Fibroblast of villous mesenchyme (primary cell): ENCODE measurements at places on chromosomes 4 and X. TPM values are rescaled to one million over a fixed set of nuclear protein-coding genes. Genes with fewer than 3 reads are reported as not detected.
A peak's percentile ranks its signal among the peaks of the same experiment; 100 is the strongest.

The TRMT10A gene
- total RNA-seq, result 4.5 and 5.6 TPM in 2 replicates

The MAPK10 gene
- 4.8 and 12.1 TPM in 2 replicates for total RNA-seq

The MAML3 gene
- 4.2 and 6.5 TPM in 2 replicates for total RNA-seq

The MAGEA9B gene
- total RNA-seq, result under 0.01 TPM in 1 of 2 replicates, not detected in the other

The SSX4B gene
- not detected in 2 replicates for total RNA-seq

The REELD1 gene
- not detected in 2 replicates for total RNA-seq

The LNX1 gene
- total RNA-seq, result 0.43 and 1.3 TPM in 2 replicates

The TMEM47 gene
- total RNA-seq, result 32.2 and 62.6 TPM in 2 replicates

The ETNPPL gene
- total RNA-seq, result not detected in 2 replicates

- no peak for DNase-seq
These were observed 1592.7 kb downstream of the TECRL start for GRCh38 chr4:62816566-62816965.

DNA sequence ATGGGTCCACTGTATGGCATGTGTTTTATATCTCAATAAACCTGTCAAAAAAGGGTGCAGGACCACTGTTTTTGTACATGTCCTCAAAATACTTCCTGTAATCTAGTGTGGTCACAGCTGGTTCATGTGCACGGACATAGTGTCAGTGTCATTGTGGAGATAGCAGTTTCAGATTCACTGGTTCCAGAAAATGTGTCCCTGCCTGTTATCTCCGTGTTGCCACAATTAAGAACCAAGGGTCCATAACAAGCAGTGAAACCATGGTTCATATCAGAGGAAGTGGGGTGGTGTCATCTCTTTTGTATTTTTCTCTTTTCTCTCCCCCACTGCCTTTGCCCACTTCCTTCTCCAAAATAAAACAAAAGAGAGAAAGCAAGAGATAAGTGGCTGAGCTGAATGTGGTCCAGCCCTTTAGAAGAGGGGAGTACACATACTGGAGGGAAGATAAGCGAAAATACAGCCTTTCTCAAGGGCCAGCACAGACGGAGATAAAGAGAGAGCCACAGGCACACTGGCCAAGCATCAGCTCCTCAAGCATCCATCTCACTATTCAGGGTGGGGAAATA, 51.2 kb downstream of the TBL1X start:
- peak; percentile 53 for DNase-seq

GRCh38 chrX:2767631-2768455, 16.0 kb downstream of the XG start:
- DNase-seq, result peak; percentile 89

- no peak for DNase-seq
These were observed 125.1 kb downstream of the NSUN7 start for GRCh38 chr4:40874901-40875300.

DNA sequence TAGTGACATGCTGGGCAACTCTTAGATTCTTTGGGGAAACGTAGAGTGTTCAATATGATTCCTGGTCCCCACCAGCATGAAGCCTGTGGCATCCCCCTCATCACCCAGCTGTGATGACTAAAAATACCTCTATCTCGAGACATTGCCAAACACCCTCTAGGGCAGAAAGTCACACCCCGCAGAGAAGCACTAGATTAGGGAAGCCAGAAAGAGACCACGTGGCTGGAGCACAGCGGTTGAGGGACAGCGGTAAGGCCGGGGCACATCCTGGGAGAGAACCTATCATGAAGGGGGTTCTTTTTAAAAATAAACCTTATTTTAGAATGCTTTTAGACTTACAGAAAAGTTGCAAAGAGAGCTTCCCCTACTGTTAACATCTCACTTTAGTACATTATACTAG, 11.0 kb downstream of the FAT1 start:
- no peak for DNase-seq

DNA sequence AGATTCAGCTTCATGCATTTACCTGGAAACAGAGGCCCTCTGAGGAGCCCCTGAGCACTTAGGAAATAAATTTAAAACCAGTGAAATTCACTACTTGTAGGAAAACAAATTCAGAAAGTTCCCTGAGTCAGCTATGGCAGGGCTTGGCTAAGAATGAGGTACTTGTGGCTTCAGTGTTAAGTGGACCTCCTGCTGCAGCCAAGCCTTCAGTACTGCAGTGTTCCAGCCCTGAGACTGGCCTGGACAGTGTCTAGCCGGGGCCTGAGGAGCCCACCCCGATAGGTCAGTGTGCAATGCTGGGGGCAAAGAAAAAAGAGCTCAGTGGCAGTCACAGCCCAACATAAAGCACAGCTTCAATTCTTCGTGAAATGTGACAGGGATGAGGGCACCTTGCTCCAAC, 41.9 kb downstream of the F11 start:
- no peak for DNase-seq

GRCh38 chr4:79413032-79413885, 5.2 kb upstream of the GK2 start:
- DNase-seq, result no peak

DNA sequence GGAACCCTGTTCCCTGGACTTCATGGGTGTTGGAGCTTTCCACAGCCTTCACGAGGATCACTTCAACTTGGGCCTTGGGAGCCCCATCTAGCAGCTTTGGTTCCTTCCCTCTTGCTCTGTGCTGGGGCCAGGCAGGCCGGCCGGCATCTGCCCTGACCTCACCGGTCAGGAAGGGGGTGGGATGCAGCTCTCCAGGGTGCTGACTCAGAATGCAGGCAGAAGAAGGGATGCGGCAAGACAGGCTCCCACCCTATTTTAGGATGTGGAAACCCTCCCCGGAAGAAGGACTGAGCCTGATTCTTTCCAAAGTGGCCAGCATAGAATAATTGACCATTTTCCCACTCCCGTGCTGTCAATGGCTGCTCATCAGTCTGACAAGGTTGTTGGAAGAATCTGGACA, 47.1 kb downstream of the FHDC1 start:
- DNase-seq, result peak; percentile 4

DNA sequence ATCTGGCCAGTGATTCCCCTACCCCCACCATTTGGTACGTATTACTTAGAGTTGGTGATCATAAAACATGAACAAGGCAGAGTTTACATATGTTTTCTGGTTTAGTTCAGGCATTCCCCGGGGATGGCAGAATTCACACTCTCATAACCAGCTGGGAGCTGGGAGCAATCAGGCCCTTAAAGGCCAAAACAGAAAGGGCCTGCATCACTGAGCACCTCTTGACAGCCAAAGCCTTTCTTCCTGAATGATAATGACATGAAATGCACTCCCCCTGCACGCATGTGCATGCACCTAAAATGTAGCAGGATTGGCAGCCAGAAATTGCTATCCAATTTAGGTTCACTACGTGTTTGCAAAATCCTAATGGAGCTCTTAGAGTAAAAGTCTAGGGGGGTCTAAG, 235.4 kb downstream of the GPC3 start:
- no peak for DNase-seq

DNA sequence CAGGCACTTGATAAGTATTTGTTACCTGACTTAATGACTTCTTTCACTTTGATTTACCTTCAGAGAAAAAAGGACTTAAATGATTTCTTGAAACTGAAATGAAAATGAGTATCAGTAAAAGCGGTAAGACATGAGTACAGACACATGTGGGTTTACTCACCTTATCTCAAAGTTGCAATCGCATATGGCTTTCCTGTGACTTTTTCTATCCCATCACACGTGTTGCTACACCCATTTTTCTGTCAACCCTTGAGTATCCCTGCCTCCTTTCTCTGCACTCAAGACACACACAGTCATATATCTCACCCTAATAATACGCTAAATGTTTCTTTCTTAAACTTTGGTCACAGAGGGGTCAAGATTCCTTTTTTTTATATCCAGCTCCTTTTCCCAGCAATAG, 11.0 kb upstream of the ARHGEF38 start:
- no peak for DNase-seq

GRCh38 chr4:15106399-15106798, 104.1 kb downstream of the CPEB2 start:
- DNase-seq, result peak; percentile 31

DNA sequence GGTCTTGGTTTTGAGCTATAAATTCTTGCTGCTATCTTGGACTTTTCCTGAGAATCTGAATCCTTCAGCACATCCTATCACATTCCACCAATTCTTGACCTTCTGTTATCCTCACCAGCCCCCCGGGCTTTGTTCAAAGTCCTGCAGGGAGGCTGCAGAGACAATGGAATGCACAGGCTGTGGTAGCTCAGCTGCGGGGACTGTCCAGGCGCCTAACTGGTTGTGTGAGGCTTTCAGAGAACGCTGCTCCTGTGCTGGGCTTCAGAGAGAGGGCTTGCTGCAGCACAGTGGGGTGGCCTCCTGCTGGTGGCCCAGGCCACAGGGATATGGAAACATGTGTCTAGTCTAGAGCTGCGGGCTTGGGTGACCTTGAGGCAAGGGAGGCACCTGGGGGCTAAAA, 196.3 kb upstream of the GATB start:
- no peak for DNase-seq

DNA sequence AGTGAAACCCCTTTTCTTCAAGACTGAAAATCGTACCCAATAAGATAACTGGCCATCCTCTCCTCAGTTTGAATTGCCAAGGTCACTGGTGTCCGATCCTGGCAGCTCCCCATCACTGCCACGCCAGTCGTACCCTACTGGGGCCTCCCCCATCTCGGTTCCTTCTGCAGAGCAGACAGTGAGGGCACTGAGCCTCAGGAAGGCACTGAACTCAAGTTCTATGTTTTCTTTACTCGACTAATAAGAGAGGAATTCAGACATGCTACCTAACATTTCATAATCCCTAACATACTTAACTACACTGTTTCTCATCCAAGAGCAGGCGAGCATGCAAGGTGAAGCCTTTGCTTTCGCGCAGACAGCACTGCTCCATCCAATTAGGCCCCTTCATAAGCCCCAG, 23.4 kb downstream of the ZFYVE28 start:
- DNase-seq, result no peak

GRCh38 chr4:40550948-40551462, 78.7 kb downstream of the RBM47 start:
- peak; percentile 86 for DNase-seq

- DNase-seq, result no peak
These were observed 85.8 kb upstream of the RPS6KA3 start for GRCh38 chrX:20352504-20352903.

GRCh38 chr4:16140879-16141249, 57.0 kb upstream of the PROM1 start:
- peak; percentile 90 for DNase-seq

DNA sequence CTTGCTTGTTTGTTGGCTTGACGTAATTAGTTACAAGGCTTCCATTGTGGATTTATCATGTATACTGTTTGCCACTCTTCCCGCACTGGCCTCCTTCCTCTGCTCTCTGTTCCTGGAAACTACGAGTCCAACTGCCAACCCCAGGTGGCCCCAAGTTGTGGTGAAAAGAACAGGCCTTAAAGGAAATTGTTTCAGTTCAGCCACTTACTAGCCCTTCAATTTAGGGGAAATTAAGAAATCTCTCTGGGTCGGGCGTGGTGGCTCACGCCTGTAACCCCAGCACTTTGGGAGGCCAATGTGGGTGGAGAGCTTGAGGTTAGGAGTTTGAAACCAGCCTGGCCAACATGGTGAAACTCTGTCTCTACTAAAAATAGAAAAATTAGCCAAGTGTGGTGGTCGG, 28.0 kb downstream of the RBM47 start:
- DNase-seq, result no peak

DNA sequence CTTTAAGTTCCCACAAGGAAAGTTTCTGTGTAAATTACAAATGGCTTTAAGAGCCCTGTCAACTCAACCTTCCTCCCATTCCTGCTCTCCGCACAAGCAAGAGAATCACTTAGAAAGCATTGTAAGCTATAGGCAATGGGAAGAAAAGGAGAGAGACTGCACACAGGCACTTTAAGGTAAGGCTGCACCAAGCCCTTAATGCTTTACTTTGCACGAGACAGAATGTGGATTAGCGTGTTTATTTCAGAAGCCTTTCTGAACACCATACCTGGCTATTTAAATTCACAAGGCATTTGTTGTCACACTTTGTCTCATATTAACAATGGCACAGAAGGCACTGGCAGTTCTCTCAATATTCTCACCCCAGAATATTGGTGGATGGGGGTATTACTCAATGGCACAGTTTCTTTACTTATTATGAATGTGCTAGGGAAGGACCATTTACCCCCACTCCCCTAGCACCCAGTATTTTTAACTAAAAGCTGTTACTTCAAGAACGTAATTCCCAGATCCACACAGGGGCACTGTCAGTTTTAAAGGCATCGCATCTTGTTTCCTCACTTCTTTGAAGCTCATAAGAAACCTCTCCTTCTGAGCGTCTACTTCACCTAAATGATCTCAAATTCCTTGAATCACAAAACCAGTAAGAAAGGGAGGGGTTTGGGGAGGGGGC, 150.0 kb downstream of the MAML3 start:
- no peak for DNase-seq

GRCh38 chr4:61094854-61095598, 105.1 kb upstream of the ADGRL3 start:
- no peak for DNase-seq

DNA sequence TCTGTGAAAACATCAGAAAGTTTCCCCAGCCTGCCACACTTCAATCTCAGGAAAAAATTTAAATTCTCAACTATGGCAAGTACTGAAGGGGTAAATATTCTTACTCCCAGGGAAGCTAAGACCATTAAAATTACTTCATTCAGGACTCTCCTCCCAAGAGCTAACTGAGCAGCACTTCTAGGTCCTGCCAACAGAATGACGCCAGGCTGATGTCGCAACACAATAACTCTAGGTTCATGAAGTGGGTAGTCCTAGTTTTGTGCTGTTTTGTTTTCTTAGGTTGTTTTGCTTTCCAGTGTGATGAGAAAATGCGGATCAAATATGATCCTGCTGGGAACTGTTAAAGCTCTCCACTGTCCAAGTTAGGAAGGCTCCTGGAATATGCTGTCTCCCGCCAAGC, 180.0 kb downstream of the NKX6-1 start:
- peak; percentile 5 for DNase-seq

GRCh38 chr4:104868958-104869357, 277.7 kb upstream of the TET2 start:
- no peak for DNase-seq

GRCh38 chrX:17854069-17854468, 7.0 kb downstream of the RAI2 start:
- no peak for DNase-seq
